ENCODE measurements at places on chromosomes 2 and 18.

GRCh38 chr18:70672581-70672980, 383.7 kb downstream of the SOCS6 start:
- no peaks in the 10 kb centered on the region for H3K4me1 ChIP-seq
- DNase-seq = no peak
- no peak overlapping the region for H3K27ac ChIP-seq
- H3K4me3 ChIP-seq = no peak overlapping the region
- H3K27me3 ChIP-seq = no peaks in the 10 kb centered on the region
- H3K36me3 ChIP-seq = no peaks in the 10 kb centered on the region

- no peak for DNase-seq
- peaks cover 9% of the 10 kb centered on the region for H3K4me1 ChIP-seq
- H3K4me3 ChIP-seq = peak overlapping the region; percentile 96
- H3K27ac ChIP-seq = peak overlapping the region; percentile 99
Observed at GRCh38 chr2:226791056-226791486, 8.5 kb downstream of the IRS1 start.

DNA sequence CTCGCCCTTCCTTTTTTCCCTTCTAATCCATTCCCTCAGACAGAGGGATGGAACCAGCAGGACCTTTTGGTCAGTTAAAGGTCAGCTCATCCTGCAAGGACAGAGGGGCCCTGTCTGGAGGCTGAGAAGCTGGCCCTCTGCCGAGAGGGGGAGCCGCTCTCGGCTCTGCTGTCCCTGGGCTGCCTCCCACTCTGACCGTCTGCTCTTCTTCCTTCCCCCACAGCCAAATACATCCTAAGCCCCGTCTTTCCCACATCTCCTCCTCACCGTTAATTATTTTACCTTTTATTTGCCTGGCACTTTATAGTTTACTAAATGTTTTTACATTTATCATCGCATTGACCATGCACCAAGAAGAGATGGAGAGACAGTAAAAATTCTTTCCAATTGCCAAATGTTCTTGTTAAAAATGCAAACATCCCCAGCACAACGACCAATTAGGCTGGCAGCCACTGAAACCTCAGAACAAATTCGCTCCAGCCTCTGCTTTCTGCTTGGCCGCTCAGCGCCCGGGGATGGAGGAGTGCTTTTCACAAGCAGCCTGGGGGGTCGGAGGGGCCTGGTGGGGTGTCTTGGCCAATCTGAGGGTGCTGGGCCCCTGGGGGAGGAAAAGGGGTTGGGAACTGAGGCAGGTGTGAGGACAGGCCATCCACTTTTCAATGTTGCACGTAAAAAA, 123.7 kb downstream of the TNS1 start:
- DNase-seq = no peak
- H3K36me3 ChIP-seq = no peaks in the 10 kb centered on the region
- H3K4me3 ChIP-seq = no peak overlapping the region

DNA sequence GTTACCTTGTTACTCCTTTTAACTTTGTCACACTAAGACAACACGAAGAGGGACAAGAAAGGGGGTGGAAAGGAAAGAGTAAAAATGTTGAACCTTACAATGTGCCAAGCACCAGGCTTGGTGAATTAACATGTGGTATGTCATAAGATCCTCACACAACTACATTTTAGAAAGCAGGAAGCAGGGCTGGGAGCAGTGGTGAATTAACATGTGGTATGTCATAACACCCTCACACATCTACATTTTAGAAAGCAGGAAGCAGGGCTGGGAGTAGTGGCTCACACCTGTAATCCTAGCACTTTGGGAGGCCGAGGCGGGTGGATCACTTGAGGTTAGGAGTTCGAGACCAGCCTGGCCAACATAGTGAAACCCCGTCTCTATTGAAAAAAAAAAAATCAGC, 159.3 kb upstream of the CHAC2 start:
- H3K36me3 ChIP-seq = no peaks in the 10 kb centered on the region
- H3K27ac ChIP-seq = peak overlapping the region; percentile 22
- H3K4me3 ChIP-seq = no peak overlapping the region
- H3K4me1 ChIP-seq = peaks cover 2% of the 10 kb centered on the region

- H3K27ac ChIP-seq = peak overlapping the region; percentile 39
- peaks cover 2% of the 10 kb centered on the region for H3K4me1 ChIP-seq
- no peak overlapping the region for H3K4me3 ChIP-seq
- no peak for DNase-seq
- no peaks in the 10 kb centered on the region for H3K27me3 ChIP-seq
Observed at GRCh38 chr18:195651-196050, 37.3 kb downstream of the USP14 start.

GRCh38 chr2:19818039-19818438, 83.7 kb downstream of the TTC32 start:
- H3K27me3 ChIP-seq = peaks cover 10% of the 10 kb centered on the region
- no peaks in the 10 kb centered on the region for H3K4me1 ChIP-seq
- no peak overlapping the region for H3K4me3 ChIP-seq
- no peak for DNase-seq
- no peaks in the 10 kb centered on the region for H3K36me3 ChIP-seq

Measured in memory B cell (primary cell).